Omental fat pad (tissue), 4 donors: ENCODE measurements at places on chromosomes 5 and 9. TPM values are rescaled to one million over a fixed set of nuclear protein-coding genes. Genes with fewer than 3 reads are reported as not detected.

The CMBL gene
- total RNA-seq = 7.1 TPM

The DPYSL3 gene
- total RNA-seq = 33.9 TPM

The C5orf58 gene
- not detected for total RNA-seq

The KIF20A gene
- not detected for total RNA-seq

GRCh38 chr9:95070549-95071021 lies 246.9 kb downstream of the FANCC start:
- DNase-seq = no peak

GRCh38 chr5:154722936-154723335 lies 32.2 kb upstream of the LARP1 start:
- no peak for DNase-seq

DNA sequence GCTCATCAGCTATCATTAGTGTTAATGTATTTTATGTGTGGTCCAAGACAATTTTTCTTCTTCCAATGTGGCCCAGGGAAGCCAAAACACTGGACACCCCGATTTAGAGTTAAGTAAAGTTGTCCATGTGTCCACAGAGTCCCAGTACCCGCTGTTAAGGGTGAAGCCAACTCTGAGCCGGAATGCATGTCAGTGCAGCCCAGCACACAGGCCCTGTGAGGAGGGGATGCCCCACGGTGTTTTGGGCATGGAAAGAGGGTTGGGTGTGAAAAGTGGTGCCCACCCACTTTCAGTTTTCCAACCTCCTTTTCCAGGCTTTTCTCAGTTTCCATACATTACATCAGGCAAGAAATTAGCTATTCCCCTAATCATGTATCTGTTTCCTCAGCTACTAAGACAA lies 24.4 kb downstream of the SHC3 start:
- no peak for DNase-seq

DNA sequence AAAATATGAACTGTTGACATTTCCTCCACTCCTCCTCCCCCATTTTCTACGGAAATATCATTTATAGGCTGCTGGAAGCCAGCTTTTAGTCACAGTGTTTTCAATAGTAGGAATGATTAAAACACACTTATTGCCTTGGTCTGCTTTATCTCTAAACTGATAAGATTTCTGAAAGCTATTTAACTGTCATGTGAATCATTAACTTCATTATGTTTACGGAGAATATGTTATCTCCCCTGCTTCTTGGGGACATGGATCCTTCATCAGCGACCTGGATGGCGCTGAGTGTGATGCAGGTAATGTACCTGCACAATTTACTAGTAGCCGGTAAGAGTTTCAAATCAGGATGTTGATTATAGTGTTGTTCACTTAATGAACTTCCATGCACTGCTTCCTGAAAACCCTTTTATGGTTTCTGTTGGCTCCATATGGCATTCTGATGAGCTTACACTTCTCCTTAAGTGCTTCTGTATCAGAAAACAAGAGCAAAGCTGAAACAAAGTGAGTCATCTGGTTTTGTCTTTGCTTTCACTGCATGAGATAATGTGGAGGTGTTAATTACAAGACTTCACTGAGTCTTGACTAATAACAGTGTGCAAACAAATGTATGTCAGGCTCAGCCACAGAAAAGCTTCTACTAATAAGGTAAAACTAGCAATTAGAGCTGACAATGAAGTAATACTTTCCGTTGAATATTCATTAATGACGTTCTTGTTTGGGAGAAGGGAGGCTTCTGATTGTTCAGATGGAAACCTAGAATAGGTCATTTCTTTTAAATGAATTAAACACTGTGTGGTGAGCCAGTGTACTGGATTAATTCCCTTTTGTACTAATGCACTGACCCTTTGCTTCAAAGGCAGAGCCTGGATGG lies 162.4 kb upstream of the ZNF608 start:
- DNase-seq = no peak

DNA sequence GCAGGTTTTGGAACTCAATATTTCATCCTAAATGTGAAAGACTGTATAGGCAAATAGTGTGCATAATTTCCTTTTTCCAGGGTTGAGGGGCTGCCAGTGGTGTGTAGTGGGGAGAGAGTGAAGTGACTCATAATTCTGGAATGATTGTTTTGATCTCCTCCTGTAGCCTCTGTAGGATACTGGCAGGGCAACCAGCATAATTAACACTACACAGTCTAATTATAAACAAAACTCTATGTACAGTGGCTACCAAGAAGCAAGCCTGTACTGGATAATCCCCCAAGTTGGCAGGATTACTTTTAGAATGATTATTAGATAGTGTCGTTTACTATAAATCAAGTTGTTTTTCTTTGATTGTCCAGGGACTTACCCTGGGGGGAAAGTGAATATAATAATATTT lies 32.2 kb downstream of the LNPEP start:
- no peak for DNase-seq

DNA sequence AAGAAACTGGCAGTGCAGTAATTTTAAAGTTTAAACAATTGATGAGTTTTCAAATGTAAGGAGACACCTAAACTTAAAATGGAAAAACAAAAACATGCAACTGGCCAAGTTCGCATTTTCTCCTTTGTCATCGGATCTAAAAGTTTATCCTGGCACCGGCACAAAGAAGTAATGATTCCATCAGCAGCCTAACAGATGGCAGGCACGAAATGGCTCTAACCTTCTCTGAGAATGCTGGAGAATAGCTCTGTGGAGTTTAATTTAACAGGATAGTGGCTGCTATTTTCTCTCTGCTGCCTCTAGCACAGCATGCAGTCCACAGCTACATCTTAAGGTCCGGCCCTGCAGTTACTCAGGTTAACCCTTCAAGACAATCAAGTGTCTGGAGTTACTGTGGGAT lies 82.2 kb downstream of the PRELID2 start:
- no peak for DNase-seq

DNA sequence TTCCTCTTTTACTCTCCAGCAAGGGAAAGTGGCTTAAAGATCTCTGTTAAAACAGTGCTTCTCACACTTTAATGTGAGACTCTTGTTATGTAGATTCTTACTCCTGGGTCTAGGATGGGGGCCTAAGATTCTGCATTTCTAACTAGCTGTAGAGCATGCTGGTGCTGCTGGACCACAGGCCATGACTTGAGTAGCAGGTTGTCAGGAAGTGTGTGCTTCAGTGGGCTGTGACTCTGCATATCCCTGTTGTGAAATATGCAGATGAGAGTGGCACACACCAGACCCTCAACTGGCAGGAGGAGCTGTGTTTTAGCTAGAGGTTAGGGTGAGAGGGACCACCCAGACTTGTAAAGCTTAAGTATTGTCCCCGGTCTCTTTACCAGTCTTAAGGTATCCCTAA lies 191.1 kb upstream of the DMRT1 start:
- DNase-seq = no peak

- no peak for DNase-seq
Measured at GRCh38 chr5:61405511-61406295, 73.6 kb downstream of the ZSWIM6 start.

GRCh38 chr5:79992891-79993657 lies 2.0 kb upstream of the MTX3 start:
- no peak for DNase-seq

DNA sequence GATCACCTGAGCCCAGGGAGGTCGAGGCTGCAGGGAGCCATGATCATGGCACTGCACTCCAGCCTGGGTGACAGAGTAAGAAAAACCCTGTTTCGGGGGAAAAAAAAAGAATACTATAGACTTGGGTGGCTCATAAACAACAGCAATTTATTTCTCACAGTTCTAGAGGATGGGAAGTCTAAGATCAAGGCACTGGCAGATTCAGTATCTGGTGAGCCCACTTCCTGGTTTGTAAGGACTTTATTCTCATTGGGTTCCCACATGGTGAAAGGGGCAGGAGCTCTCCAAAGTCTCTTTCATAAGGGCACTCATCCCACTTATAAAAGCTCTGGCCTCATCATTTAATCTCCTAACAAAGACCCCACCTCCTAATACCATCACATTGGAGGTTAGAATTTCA lies 8.7 kb downstream of the HINT1 start:
- no peak for DNase-seq

DNA sequence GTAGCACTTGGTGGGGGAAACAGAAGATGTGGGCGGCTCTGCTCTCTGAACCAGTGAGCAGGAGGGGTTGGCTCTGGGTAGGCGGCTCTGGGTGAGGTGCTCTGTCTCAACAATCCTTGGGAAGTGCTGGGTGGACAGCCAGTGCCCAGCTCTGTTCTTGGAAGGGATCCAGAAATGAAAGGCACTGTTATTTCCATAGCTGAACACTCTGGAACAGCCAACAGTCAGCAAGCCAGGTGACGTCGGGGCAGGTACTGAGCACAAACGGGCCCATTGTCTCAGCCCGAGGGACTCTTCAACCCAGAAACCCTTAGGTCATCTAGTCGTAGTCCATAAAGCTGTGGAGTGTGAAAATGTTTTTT lies 36.3 kb downstream of the OLFM1 start:
- DNase-seq = no peak
